A375 (cell line): ENCODE measurements at places on chromosomes 3 and 15. TPM values are rescaled to one million over a fixed set of nuclear protein-coding genes. Genes with fewer than 3 reads are reported as not detected.

The LRRC3B gene
- not detected in 2 replicates for total RNA-seq

The CTXN2 gene
- not detected in 2 replicates for total RNA-seq

The SLC28A1 gene
- not detected in 2 replicates for total RNA-seq

The HYAL1 gene
- total RNA-seq = 0.32 and 0.34 TPM in 2 replicates

The GPR27 gene
- total RNA-seq = not detected in 2 replicates
